ENCODE measurements at places on chromosomes 5 and 9.

DNA sequence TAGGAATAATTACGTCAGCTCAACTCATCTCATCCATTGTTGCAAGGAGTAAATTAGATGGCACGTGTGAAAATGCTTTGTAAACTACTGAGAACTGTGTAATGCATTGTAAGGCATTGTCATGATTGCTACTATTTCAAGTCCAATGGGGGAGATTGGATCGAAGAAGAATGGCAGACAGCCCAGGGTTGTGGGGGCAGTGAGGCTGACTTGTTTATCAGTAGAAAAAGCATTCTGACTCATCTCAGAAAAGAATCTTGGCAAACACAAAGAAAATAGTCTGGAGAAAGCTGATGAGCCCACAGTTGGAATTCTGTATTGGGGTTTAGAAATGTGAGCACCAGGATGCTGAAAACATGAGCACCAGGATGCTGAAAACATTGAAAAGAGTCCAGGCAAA, 28.0 kb upstream of the DAP start:
- DNase-seq, result no peak

DNA sequence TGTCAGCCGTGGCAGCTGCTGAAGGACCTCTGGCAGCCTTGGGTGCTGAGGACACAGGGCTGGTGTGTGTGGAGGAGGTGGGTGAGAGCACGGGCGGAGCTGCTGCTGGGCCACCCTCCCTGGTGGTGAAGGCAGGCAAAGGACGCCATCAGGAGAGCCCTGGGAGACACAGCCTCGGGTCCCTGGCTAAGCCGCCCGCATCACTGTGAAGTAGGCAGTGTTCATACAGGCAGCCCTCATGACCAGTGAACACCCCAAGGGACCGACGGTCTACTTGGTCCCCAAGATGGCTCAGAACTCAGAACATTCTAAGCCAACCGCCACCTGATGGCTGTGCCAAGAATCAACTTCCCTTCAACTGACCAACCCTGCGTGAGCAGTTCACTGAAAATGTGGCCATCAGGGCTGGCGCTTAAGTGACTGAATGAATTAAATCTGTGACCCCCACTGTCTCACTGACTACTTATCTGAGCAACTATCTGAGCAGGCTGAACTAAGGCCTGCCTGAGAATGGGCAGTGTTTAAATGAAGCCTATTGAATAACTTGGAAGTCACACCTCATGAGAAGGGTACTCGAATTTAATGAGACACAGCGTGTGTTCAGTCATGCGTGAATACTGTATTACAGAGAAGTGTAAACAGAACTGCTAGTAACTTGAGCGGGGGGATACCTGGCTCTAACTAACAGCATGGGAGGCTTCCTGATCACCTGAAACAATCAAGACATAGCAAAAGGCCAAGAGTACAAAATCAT, 54.7 kb upstream of the SIMC1 start:
- DNase-seq, result peak; percentile 83

DNA sequence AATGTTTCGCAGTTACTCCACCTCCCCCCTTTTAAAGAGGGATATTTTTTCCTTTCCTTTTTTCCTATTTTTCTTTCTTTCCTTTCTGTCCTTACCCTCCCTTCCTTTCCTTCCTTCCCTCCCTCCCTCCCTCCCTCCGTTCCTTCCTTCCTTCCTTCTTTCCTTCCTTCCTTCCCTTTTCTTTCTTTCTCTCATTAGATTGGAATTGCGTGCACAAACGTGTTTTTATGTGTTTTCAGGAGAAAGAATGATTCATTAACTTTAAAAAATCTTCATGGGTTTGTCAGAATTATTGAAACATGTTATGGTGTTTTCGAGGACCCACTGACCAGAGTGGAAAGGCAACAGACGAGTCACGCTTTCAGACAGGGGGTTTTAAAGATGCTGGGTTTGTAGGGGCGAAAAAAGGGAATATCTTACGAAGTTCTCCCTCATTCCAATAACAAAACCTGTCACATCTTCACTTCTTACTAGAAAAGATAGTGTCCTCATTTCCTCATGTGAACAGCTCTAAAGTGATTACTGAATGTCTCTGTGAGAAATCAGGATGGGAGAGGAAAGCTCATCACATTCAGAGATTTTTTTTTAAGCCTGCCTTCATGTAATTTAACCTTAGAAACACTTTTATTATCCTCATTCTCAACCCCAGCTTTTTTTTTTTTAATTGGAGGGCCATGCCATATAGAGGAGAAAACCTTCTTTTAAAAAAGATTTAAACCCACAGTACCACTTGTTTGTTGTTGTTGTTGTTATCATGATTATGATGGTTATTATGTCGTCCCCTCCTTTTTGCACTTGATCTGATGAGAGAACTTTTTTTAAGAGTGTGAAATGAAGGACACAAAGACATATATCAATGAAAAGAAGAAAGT, 21.9 kb downstream of the NR2F1 start:
- DNase-seq, result no peak

- DNase-seq, result no peak
These were observed 373.0 kb upstream of the CCNH start for GRCh38 chr5:87785554-87786335.

- DNase-seq, result no peak
These were observed 61.1 kb upstream of the SAP30L start for GRCh38 chr5:154384480-154385235.

DNA sequence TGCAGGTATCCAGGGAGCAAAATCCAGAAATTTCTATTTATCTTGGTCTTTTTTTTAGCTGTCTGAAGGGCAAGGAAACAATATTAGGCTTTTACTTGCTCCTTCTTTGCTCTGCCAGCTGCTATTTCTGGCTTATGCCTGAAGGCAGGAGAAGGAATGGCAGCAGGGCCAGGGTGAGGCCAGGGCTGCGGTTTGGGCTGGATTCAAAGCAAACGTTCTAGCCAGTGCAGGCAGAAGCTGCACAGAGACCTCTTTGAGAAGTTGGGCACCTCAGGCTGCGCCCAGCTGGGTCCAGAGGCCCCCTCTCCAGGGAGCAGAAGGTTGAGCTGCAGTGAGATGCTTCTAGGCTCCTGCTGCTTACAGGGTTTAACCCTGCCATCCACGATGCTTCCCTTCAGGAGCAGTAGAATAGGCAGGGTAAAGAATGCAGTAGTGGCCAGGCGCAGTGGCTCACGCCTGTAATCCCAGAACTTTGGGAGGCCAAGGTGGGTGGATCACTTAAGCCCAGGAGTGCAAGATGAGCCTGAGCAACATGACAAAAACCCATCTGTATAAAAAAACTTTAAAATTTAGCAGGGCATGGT, 201.2 kb downstream of the ADCY2 start:
- DNase-seq, result no peak

DNA sequence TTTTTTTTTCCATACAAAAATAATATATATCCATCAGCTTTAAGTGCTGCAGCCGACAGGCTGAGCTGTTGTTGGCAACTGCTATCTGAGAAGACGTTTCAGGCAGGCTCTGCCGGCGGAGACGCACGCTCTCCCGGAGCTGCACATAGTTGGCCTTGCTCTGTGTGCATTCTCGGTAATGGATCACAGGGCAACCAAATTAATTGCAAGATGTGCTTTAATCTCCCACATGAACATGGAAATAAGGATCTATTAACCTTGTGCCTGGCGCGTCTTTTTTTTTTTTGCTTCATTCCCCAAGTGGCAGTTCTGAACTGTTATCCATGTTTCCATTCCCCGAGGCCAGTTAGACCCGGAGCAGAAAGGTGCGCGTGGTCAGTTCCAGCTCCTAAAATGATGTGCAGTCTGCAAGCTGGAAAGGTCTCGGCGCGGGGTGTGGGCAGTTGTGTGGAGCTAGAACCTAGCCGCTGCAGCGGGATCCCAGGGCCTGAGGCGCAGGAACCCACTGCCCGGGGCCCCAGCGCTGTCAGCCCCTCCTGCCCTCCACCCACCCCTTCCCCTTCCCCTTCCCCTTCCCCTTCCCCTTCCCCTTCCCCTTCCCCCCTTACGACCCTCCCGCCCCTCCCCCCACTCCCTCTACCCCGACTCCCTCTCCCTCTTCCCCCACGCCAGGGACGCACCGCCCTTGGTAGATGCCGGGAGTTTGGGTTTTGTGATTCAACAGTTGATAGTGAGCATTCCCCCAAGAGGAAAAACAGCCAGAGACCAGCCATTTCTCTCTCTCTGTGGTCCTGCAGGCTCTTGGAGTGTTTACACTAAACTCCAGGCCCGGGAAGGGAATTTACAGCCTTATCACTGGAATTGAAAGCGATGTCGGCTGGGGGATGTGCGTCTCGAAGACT, 137.8 kb downstream of the CEP120 start:
- DNase-seq, result peak; percentile 8

GRCh38 chr5:145463634-145464033, 371.5 kb downstream of the PRELID2 start:
- no peak for DNase-seq

GRCh38 chr9:27622693-27623340, 49.5 kb upstream of the C9orf72 start:
- no peak for DNase-seq

- no peak for DNase-seq
These were observed 15.1 kb upstream of the NCS1 start for GRCh38 chr9:130157079-130157478.

GRCh38 chr5:104706600-104706999, 1144.0 kb upstream of the NUDT12 start:
- no peak for DNase-seq

DNA sequence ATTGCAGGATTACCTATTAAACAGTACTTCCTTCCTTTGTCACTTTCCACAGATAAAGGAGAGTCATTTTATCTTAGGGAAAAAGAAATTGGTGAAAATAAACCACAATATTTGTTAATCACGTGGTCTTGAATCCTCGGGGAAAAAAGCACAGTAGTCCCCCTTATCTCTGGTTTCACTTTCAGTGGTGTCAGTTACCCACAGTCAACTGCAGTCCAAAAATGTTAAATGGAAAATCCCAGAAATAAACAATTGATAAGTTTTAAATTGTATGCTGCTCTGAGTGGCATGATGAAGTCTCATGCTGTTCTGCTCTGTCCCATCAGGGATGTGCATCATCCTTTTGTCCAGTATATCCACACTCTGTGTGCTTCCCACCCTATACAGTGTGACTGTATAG, 405.2 kb upstream of the MPDZ start:
- no peak for DNase-seq

Measured in NCI-H2171 treated with DMSO at 0.1 percent for 48 hours (cell line).